Renal pelvis (tissue), 12 donors: ENCODE measurements at places on chromosomes 1 and 21.
A peak's percentile ranks its signal among the peaks of the same experiment; 100 is the strongest.

DNA sequence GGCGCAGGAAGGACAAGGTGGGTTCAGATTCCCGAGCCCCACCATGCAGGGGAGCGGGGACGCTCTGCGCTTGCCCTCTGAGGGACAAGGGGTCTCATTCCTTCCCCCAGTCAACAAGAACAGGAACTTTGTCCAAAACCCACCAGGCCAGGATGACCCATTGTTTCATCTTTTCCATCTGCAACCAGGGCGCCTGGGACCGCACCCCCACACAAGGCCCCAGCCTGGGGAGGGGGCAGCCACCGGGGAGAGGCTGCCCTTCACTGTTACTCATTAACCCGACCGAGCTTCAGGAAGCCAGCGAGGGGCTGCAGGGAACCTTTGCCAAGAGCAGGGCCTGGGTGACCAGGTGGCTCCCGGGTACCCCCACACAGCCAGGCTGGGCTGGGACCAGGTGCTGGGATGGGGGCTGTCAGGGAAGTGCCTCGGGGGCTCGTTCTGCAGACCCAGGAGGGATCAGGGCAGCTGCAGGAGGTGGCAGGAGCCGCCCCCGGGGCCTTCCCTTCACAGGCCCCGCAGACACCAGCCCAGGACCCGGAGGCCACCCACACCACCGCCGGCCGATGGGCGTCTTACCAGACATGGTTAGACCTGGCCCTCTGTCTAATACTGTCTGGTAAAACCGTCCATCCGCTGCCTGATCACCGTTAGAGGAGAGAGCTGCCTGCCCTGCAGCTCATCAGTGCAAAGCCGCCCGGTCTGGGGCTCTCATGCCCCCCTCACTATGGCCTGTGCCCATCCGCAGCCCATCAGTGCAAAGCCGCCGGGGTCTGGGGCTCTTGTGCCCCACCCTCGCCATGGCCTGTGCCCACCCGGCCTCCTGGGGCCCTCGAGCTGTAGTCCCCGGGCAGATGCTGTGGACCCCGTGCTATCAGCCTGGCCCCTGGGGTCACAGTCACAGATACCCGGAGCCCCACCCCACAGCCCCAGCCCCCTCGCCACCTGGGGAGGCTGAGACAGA lies 4.9 kb upstream of the TTLL10 start:
- DNase-seq, result no peak

GRCh38 chr1:154859786-154860155 lies 10.3 kb downstream of the KCNN3 start:
- DNase-seq, result no peak

GRCh38 chr1:62092110-62092509 lies 102.5 kb upstream of the L1TD1 start:
- DNase-seq, result no peak

- DNase-seq, result no peak
Measured at GRCh38 chr1:50936321-50936720, 23.7 kb downstream of the FAF1 start.

DNA sequence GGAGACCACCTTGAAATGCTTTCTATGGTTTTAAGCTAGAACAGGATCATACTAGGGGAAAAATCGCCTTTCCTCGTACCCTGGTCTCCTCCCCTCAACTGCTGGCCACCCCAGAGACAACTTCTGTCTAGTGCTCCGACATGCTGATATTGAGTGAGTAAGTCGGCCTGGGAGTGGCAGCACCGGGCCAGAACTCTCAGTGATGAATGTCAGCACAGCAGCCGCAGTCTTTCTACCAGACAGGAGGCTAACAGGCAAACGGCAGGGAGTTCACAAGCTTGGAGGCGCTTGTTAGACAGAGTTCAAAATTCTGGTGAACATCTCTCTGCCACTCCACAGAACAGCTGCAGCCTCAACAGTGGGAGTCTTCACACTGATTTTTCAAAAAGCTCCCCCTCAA lies 716.9 kb downstream of the ADGRL2 start:
- peak; percentile 44 for DNase-seq

DNA sequence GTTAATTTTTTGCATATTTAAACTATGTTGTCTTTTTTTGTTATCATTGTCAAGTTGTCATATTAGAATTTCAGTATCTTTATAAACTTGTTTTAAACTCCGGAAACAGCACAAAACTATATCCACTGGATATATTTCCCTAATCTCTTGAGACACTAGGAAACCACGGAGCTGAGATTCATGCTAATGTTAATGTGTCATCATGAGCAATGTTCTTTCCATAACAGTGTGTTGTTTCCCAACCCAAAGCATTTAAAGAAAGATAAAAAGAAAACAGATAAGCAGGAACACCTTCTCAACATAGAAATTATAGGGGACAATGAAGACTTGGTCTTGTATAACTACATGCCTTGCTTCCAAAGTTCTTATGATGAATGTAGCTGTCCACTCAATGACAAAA lies 626.2 kb upstream of the TMPRSS15 start:
- DNase-seq, result no peak

DNA sequence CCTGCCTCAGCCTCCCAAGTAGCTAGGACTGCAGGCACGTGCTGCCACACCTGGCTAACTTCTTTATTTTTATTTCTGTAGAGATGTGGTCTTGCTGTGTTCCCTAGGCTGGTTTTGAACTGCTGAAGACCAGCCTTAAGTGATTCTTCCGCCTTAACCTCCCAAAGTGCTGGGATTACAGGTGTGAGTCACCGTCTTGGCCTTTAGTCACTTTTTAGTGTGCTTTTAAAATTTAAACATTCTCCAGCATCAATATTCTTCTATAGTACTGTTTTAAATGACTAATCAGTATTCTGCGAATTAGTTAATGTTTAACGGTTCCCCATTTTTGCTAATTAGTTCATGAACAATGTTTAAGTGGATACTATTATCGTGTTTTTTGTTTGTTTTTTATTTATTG lies 60.6 kb downstream of the DYRK1A start:
- no peak for DNase-seq

DNA sequence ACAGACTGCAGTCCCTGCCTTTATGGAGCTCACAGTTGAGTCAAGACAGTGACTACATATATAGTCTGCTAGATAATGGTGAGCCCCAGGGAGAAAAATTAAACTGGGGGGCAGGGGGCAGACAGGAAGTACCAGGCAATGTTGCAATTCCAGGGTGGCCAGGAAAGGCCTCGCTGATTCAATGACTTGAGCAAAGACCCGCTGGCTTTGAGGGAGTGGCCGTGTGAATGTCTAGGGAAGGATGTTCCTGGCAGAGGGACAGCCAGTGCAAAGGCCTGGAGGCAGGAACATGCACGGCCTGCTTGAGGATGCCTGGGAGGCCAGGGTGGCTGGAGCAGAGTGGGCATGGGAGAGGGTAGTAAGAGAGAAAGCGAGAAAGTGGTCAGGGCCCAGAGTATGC lies 23.0 kb upstream of the EPHA8 start:
- no peak for DNase-seq

DNA sequence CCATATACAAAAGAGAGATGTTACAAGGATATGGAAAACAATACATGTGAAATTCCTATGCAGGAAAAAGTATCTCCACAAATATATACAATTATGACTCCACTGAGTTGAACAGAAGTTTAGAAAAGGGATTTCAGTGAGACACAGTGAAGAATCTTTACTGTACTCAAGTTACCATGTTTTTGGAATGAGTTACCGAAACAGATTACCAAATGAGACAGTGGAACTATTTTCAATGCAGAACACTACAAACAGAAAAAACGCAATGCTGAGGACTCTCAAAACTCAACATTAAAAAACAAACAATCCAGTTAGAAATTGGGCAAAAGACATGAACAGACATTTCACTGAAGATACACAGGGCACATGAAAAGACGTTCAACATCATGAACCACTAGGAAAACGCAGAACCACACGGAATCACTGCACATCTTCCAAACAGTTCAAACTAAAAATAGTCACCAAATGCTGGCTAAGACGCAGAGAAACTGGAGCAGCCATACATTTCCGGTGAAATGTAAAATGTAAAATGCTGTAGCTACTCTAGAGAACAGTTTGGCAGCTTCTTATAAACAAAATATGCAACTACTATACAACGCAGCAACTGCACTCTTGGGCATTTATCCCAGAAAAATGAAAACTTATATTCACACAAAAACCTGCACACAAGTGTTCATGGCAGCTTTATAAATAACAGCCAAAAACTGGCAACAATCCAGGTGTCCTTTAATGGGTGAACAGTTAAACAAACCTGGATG lies 118.7 kb downstream of the UBR4 start:
- no peak for DNase-seq

- no peak for DNase-seq
Measured at GRCh38 chr1:36351227-36351977, 28.0 kb upstream of the EVA1B start.

DNA sequence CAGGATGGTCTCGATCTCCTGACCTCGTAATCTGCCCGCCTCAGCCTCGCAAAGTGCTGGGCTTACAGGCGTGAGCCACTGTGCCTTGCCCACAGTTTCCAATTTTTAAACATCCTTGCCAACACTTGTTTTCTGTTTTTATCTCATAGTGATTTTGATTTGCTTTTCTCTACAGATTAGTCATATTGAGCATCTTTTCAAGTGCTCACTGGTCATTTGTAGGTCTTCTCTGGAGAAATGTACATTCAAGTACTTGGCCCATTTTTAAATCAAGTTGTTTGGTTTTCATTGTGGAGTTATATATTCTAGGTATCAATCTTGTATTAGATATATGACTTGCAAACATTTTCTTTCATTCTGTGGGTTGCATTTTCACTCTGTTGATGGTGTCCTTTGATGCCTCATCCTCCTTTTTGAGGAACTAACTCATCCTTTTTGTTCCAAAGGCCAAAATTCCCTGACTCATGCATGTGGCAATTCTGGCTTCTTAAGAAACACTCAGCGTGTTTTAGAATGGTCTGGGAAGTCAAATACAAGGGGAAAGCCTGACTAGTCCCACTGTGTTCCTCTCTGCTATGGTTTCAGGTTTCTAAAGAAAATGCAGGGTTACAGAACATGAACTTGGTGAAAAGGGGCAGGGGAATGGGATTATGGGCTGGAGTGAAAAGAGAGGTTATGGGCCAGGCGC lies 37.3 kb downstream of the PTAFR start:
- DNase-seq, result no peak

- DNase-seq, result peak; percentile 10
Measured at GRCh38 chr1:83511146-83511726, 487.7 kb downstream of the TTLL7 start.

DNA sequence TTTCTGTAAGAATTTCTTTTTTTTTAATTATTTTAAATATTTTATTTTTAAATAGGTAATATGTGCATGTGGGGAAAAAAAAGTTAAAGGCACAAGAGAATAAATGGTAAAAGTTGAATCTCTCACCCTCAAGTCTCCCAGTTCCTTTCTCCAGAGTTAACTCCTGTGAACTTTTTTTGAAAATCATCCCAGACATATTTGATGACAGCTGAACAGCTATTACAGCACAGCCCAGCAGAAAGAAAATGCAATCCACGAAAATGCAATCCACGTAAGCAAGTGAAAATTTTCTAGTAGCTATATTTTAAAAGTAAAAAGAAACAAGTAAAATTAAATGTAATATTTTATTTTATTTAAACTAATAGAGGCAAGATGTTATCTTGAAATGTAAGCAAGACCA lies 310.0 kb upstream of the RUNX1 start:
- DNase-seq, result no peak
